Activated CD4-positive, alpha-beta T cell treated with anti-CD3 and anti-CD28 coated beads, Interleukin-2, amount 10 ng/mL, durations not matched to agents 7 days and 5 days (primary cell): ENCODE measurements at places on chromosomes 13 and 19. TPM values are rescaled to one million over a fixed set of nuclear protein-coding genes. Genes with fewer than 3 reads are reported as not detected.

GRCh38 chr19:8310342-8311055, 2.3 kb upstream of the CD320 start:
- peaks cover 18% of the 10 kb centered on the region for H3K36me3 ChIP-seq
- no peak overlapping the region for H3K4me3 ChIP-seq
- no peaks in the 10 kb centered on the region for H3K27me3 ChIP-seq

DNA sequence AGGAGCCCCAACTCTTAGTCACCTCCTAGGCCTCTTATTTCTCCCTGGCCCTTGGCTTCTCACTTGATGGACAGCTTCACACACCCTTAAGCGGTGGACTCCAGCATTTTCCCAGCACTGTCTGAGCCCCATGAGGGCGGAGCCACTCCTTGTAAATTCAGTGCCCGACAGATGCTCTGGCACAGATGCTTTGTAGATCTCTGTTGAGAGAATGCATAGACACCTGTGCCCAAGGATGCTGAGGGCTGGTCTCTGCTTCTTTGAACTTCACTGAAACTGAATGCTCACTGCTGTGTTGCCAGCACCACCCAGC, 3.3 kb downstream of the SYCN start:
- no peaks in the 10 kb centered on the region for H3K36me3 ChIP-seq
- H3K4me3 ChIP-seq: no peak overlapping the region
- H3K27ac ChIP-seq: no peak overlapping the region
- DNase-seq: no peak

DNA sequence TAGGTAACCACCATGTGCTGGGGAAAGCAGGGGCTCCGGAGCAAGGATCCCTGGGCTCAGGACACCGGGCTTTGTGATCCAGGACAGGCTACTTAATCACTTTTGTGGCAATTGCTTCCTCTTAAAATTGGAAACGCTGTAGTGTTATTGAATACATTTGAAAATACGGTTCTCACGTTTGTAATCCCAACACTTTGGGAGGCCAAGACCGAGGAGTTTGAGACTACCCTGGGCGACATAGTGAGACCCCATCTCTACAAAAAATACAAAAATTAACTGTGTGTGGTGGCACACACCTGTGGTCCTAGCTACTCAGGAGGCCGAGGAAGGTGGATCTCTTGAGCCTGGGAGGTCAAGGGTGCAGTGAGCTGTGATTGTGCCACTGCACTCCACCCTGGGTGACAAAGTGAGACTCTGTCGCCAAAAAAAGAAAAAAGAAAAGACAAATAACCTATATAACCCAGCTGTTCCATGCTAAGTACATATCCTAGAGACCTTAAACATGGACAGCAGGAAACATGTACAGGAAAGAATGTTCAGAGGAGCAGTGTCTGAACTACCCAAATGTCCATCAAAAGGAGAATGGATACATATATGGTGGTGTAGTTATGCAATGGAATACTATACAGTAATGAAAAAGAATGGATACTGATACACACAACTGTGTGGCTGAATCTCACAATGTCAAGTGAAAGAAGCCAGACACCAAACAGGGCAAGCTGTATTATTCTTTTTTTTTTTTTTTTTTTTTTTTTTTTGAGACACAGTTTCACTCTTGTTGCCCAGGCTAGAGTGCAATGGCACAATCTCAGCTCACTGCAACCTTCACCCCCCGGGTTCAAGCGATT, 622 bp upstream of the PRODH2 start:
- no peak overlapping the region for H3K4me3 ChIP-seq
- H3K4me1 ChIP-seq: no peaks in the 10 kb centered on the region
- no peak overlapping the region for H3K27ac ChIP-seq
- no peaks in the 10 kb centered on the region for H3K27me3 ChIP-seq
- no peaks in the 10 kb centered on the region for H3K36me3 ChIP-seq

DNA sequence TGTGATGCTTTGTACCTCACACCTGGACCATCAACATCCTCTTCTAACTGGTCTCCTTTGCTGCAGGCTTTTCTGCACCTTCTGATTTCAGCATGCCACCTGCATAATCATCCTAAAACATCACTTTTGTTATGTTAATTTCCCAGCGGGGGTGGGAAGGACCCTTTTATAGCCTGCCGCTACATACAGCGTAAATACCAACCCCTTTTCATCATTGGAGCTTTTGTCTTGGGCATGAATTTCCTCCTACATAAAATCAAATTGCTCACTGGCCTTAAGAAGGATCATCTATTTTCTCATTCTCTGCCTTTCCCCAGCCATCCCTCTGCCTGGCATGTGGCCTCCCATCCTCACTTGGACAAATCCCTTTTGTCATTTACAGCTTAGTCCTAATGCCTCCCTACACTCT, 124.7 kb downstream of the RBM26 start:
- H3K36me3 ChIP-seq: no peaks in the 10 kb centered on the region
- no peaks in the 10 kb centered on the region for H3K27me3 ChIP-seq
- DNase-seq: no peak
- H3K27ac ChIP-seq: no peak overlapping the region
- H3K4me1 ChIP-seq: no peaks in the 10 kb centered on the region

DNA sequence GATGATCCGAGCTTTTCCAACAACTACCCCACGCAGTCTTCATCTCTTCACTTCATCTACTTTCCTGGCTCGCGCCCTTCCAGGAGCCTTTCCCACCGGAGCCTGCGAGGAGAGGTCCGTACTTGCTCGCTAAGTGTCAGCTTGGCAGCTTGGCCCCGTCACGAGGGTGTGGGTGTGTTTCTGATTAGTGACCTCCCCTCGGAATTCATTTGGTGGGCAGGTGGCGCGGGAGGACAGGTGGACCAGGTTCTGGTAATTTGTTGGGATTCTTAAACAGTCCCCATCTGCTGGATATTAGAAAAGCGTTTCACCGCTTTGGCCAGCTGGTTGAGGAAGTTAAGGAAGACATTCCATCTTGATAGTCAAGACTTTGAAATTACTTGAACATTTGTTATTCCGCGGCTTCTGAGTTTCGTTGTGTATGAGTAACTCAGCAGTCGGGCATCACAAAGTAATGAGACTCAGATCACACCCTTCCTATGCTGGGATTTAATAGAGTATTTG, 515 bp downstream of the UFM1 start:
- H3K36me3 ChIP-seq: peaks cover 23% of the 10 kb centered on the region
- peaks cover 33% of the 10 kb centered on the region for H3K4me1 ChIP-seq
- H3K27ac ChIP-seq: peak overlapping the region; percentile 98
- peak; percentile 53 for DNase-seq

DNA sequence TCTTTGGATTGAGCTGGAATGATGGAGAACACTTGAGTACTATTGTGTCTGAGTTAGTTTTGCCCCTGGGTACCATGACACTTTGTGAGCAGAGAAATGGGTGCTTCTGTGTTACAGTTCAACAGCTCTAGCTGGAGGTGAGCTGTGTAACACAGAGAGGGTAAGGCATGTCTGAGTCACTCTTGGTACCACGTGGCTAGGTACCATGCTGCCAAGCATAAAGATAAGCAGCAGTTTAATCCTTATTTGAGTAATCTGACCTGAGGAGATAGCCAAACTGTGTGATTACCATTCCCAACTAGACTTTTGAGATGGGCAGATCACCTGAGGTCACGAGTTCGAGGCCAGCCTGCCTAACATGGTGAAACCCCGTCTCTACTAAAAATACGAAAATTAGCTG, 122.0 kb downstream of the OLFM4 start:
- H3K27ac ChIP-seq: no peak overlapping the region
- no peak overlapping the region for H3K4me3 ChIP-seq
- no peak for DNase-seq
- peaks cover 9% of the 10 kb centered on the region for H3K4me1 ChIP-seq

GRCh38 chr19:54209058-54209810, 8.6 kb downstream of the RPS9 start:
- H3K4me3 ChIP-seq: no peak overlapping the region
- H3K4me1 ChIP-seq: peaks cover 75% of the 10 kb centered on the region
- no peaks in the 10 kb centered on the region for H3K27me3 ChIP-seq
- H3K27ac ChIP-seq: peak overlapping the region; percentile 87

GRCh38 chr19:30003866-30004265, 61.8 kb downstream of the URI1 start:
- DNase-seq: no peak
- H3K27ac ChIP-seq: no peak overlapping the region
- H3K36me3 ChIP-seq: peaks cover 54% of the 10 kb centered on the region
- H3K4me1 ChIP-seq: peaks cover 36% of the 10 kb centered on the region
- H3K4me3 ChIP-seq: no peak overlapping the region

DNA sequence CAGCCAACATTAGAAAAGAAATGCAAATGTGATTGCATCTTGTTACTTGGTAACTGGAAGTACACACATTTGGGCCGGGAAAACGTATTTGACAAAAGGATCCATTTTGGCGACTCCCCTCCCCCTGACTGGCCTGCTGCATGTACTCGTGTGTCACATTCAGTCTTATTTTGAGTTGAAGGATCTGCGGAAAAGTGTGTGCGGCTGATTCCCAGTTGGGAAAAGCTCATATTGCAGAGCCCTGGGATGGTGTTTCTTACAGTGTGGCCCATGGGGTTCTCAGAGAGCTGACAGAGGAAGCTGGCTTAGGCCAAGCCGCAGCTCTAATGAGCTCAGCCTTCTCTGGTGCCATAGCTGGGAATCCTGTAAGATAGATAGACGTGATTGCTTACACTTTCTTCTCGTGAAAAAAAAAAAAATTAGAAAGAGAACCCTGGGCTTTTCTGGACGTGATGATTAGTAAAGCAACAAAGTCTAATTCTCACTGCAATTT, 170.3 kb upstream of the ARGLU1 start:
- H3K4me3 ChIP-seq: no peak overlapping the region
- H3K4me1 ChIP-seq: no peaks in the 10 kb centered on the region
- no peak overlapping the region for H3K27ac ChIP-seq

GRCh38 chr13:88395804-88396203, 724.6 kb downstream of the SLITRK5 start:
- H3K27me3 ChIP-seq: no peaks in the 10 kb centered on the region
- DNase-seq: no peak
- no peaks in the 10 kb centered on the region for H3K4me1 ChIP-seq
- no peak overlapping the region for H3K27ac ChIP-seq

- no peak overlapping the region for H3K4me3 ChIP-seq
- H3K4me1 ChIP-seq: peaks cover 41% of the 10 kb centered on the region
- DNase-seq: no peak
- H3K27ac ChIP-seq: no peak overlapping the region
- H3K27me3 ChIP-seq: no peaks in the 10 kb centered on the region
- H3K36me3 ChIP-seq: peaks cover 2% of the 10 kb centered on the region
Measured at GRCh38 chr19:42246143-42246921, 3.9 kb upstream of the GSK3A start.

- peaks cover 40% of the 10 kb centered on the region for H3K4me1 ChIP-seq
- H3K36me3 ChIP-seq: peaks cover 16% of the 10 kb centered on the region
- peak within 1 kb of the TSS; percentile 95 for H3K4me3 ChIP-seq
- H3K27me3 ChIP-seq: peaks cover 17% of the 10 kb centered on the region
Measured at GRCh38 chr13:44575741-44576350, at the start of gene TSC22D1. Gene TSC22D1 (minus strand): TSS chr13:44576330. CDS start chr13:44576074, 256 bp downstream.

- H3K4me3 ChIP-seq: no peak overlapping the region
- H3K4me1 ChIP-seq: no peaks in the 10 kb centered on the region
- H3K36me3 ChIP-seq: no peaks in the 10 kb centered on the region
- no peak overlapping the region for H3K27ac ChIP-seq
Measured at GRCh38 chr13:31545616-31546015, 193.7 kb upstream of the RXFP2 start.

- H3K4me1 ChIP-seq: peaks cover 7% of the 10 kb centered on the region
- H3K27me3 ChIP-seq: peaks cover 48% of the 10 kb centered on the region
Measured at GRCh38 chr19:33225458-33225926, at the start of gene SLC7A10. Gene SLC7A10 (minus strand): TSS chr19:33225850. CDS start chr19:33225703, 147 bp downstream.

DNA sequence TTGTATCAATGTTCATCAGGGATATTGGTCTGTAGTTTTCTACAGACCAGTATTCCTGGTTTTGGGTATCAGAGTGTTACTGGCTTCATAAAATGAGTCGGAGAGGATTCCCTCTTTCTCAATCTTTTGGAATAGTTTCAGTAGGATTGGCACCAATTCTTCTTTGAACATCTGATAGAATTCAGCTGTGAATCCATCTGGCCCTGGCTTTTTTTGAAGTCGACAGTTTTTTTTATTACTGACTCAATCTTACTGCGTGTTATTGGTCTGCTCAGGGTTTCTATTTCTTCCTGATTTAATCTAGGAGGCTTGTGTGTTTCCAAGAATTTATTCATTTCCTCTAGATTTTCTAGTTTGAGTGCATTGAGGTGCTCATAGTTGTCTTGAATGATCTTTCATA, 11.4 kb downstream of the TEX26 start:
- H3K27me3 ChIP-seq: peaks cover 42% of the 10 kb centered on the region
- DNase-seq: no peak
- H3K27ac ChIP-seq: no peak overlapping the region
- no peaks in the 10 kb centered on the region for H3K4me1 ChIP-seq
- H3K4me3 ChIP-seq: no peak overlapping the region
- no peaks in the 10 kb centered on the region for H3K36me3 ChIP-seq

GRCh38 chr19:3535981-3536380, 3.0 kb upstream of the TEKTIP1 start:
- peaks cover 32% of the 10 kb centered on the region for H3K36me3 ChIP-seq
- H3K4me3 ChIP-seq: no peak overlapping the region
- no peaks in the 10 kb centered on the region for H3K27me3 ChIP-seq
- DNase-seq: no peak

DNA sequence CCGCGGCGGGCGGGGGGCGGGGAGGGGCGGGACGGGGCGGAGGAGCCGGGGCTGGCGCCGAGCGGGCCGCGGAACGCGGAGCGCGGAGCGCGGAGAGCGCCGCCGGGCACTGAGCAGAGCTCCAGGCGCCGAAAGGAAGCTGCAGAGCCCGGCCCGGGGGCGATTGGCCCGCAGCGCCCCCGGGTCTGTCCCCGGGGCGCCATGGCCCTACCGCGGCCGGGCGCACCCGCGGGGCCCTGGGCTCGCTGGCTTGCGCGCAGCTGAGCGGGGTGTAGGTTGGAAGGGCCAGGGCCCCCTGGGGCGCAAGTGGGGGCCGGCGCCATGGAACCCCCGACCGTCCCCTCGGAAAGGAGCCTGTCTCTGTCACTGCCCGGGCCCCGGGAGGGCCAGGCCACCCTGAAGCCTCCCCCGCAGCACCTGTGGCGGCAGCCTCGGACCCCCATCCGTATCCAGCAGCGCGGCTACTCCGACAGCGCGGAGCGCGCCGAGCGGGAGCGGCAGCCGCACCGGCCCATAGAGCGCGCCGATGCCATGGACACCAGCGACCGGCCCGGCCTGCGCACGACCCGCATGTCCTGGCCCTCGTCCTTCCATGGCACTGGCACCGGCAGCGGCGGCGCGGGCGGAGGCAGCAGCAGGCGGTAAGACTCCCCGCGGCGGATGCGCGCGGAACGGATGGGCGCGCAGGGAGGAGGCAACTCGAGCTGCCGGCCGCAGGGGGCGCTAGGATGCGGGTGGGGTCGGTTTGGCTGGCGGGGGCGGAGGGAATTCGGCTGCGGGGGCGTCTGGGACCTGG, at the start of gene PDE4A:
Gene PDE4A, plus strand, starts transcription at position 95 of the 796 bp plus-strand sequence. Its CDS starts 227 bp downstream, at position 322.
- H3K27me3 ChIP-seq: peaks cover 57% of the 10 kb centered on the region
- peak; percentile 71 for DNase-seq
- peaks cover 83% of the 10 kb centered on the region for H3K4me1 ChIP-seq
- peak within 1 kb of the TSS; percentile 77 for H3K4me3 ChIP-seq
- H3K36me3 ChIP-seq: peaks cover 3% of the 10 kb centered on the region
- H3K27ac ChIP-seq: peak within 1 kb of the TSS; percentile 81

- H3K4me1 ChIP-seq: peaks cover 17% of the 10 kb centered on the region
- H3K4me3 ChIP-seq: no peak overlapping the region
- DNase-seq: no peak
- peaks cover 43% of the 10 kb centered on the region for H3K36me3 ChIP-seq
- no peak overlapping the region for H3K27ac ChIP-seq
- H3K27me3 ChIP-seq: no peaks in the 10 kb centered on the region
Measured at GRCh38 chr13:51457086-51457815, 4.4 kb upstream of the INTS6 start.

- no peak overlapping the region for H3K27ac ChIP-seq
- peaks cover 2% of the 10 kb centered on the region for H3K4me1 ChIP-seq
Measured at GRCh38 chr13:99642841-99643240, 141.6 kb downstream of the TM9SF2 start.

The DMPK gene
- 24.4 TPM for total RNA-seq

The C19orf33 gene
- total RNA-seq: not detected

The CCDC61 gene
- total RNA-seq: 26.5 TPM

The TYROBP gene
- total RNA-seq: not detected

The ZNF493 gene
- total RNA-seq: 22.7 TPM

The CYP4F12 gene
- 0.10 TPM for total RNA-seq

The LYPD5 gene
- total RNA-seq: 0.62 TPM

The SYCN gene
- not detected for total RNA-seq
